ENCODE measurements at places on chromosomes 3 and 15. TPM values are rescaled to one million over a fixed set of nuclear protein-coding genes. Genes with fewer than 3 reads are reported as not detected.
A peak's percentile ranks its signal among the peaks of the same experiment; 100 is the strongest.

The MORC1 gene
- total RNA-seq = not detected

The TF gene
- total RNA-seq = 36.5 TPM

The TGM4 gene
- total RNA-seq = not detected

The RNF111 gene
- total RNA-seq = 21.8 TPM

The AHSG gene
- not detected for total RNA-seq

The KIF15 gene
- total RNA-seq = 1.7 TPM

The TRNT1 gene
- 16.9 TPM for total RNA-seq

DNA sequence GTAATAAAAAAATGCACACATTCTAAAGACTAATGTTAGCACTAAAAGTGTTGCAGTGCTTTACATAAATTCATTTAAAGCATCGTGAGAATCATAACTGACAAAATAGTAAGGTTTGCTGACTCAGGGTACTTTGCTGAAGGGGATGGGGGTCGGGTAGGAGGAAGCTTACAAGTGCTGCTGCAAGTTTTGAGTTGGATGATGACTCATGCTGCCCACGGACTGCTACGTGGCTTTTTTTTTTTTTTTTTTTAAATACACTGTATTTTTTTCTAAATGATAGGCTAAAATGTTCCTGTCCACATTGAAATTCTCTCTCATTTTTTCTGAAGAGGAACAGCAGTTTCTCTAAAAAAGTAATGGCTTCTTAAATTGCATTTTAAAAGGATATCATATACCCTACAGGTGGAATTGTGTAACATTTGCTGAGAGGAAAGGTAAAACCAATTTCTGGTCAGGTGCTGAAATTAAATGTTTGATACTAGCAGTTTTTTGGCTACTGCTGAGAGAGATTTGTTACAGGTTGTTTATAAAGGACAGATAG lies 2.2 kb downstream of the MAPK6 start:
- DNase-seq = peak; percentile 34

GRCh38 chr3:132488151-132488550 lies 70.8 kb downstream of the DNAJC13 start:
- no peak for DNase-seq

DNA sequence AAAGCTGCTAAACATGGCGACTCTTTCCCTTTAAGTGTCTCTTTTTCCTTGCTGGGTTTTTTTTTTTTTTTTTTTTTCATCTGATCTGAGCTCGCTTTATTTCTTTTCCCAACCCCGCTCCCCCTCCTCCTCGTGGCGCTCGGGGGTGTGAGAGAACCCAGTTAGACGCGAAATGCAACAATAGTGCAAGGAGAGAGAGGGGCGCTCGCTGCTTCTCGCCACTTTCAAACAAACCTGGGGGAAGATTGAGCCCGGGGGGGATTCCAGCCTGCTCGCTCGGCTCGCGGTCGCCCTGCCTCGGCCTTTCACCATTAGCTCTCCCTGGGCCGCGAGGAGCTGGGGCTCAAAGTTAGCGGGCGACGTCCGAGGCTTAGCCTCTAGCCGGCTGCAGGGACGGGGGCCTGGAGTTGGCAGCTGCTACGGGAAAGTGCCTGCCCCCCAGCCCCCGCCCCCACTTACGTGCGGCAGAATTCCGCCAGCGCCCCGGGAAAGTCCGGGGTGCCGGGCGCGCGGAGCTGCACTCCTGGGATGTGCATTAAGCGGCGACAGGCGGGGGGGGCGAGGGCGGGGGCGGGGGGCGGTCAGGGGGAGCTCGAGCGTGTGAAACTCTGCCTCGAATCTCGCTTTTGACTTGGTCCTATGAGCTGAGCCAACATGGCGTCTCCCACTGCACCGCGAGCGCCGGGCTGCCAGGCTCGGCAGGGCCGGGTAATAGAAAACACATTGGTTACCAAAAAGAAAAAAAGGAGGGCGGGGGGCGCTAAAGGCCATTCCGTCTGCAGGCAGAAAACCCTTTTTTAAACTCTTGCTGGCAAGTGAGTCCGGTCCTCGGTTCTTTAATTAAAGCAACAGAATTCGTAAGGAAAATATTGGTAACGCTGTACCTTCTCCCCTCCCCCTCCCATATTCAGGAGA lies 10.4 kb downstream of the NR2F2 start:
- no peak for DNase-seq

DNA sequence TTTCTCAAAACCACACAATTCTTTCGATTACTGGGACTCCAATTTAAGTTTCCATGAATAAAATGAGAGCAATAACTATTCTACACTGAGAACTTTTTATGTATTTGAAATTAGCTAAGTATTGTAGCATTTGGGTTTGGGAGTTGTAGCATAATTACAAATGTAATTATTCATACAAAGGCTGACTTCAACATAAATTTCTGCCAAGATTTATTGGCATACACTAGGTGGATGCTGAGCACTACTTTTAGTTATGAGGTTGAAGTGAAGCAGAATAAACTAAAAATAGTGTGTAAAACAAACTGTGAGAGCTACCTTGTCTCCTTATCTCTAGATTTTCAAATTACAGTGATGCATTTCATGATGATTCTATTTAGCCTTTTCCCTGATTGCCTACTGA lies 516.1 kb downstream of the ZNF385D start:
- no peak for DNase-seq

DNA sequence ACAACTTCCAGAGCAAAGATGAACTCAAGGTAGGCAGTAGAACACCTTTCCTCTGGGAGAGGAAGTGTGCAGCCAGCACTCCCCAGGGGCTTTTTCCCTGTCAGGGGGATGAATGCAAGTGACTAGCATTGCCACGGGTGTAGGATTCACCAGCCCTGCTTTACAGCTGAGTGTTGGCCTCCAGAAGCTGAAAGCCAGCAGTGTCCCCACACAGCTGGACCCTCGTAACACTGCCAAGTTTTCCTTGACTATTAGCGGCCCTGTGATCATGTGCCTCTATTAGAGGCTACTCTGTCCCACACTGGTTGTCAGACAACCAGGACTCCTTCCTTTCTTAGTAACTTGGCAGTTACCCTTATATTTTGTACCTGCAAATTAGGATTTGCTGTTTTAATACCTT lies 104.9 kb upstream of the MANF start:
- no peak for DNase-seq

- no peak for DNase-seq
These were observed 65.6 kb upstream of the CTXND1 start for GRCh38 chr15:80317389-80318182.

GRCh38 chr3:28948685-28949084 lies 332.2 kb upstream of the RBMS3 start:
- DNase-seq = no peak

GRCh38 chr15:38085114-38085513 lies 150.7 kb downstream of the TMCO5A start:
- no peak for DNase-seq

GRCh38 chr15:80660119-80660518 lies 35.0 kb upstream of the ABHD17C start:
- DNase-seq = no peak

GRCh38 chr15:52256930-52257733 lies 38.5 kb downstream of the MYO5C start:
- no peak for DNase-seq

All from omental fat pad (tissue), 4 donors.